ENCODE measurements at places on chromosomes 5 and 9.

DNA sequence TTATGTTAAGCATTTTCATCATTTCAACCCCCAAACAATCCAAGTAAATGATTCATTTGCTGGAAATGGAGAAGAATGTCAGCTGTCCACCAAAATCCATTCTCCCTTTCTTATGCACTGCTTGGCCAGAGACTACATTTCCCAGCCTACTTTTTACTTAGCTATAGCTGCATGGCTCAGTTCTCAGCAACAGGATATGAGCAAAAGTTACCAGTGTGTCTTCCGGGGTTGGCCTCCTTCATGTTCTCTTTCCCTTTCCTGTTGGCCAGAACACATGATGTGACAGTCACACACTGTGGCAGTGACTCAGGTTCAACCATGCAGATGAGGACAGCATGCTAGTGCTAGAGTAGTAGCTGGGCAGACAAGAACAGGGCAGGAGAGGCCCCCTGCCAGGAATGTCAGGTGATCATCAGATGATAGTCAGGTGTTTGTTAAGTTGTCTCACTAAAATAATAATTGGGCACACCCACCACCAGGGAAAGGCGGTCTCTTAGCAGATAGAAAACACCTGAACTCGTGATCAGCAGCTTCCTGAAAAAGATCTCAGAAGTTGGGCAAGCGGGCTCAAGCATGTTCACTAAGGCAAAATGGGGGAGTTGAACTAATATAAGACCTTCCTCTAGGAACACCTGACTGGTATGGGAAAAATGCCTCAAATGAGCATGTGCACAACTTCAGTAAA is 12.2 kb downstream of the GPR150 start:
- DNase-seq, result peak; percentile 90

- DNase-seq, result no peak
These were observed 298.2 kb upstream of the RFX3 start for GRCh38 chr9:3823842-3824475.

DNA sequence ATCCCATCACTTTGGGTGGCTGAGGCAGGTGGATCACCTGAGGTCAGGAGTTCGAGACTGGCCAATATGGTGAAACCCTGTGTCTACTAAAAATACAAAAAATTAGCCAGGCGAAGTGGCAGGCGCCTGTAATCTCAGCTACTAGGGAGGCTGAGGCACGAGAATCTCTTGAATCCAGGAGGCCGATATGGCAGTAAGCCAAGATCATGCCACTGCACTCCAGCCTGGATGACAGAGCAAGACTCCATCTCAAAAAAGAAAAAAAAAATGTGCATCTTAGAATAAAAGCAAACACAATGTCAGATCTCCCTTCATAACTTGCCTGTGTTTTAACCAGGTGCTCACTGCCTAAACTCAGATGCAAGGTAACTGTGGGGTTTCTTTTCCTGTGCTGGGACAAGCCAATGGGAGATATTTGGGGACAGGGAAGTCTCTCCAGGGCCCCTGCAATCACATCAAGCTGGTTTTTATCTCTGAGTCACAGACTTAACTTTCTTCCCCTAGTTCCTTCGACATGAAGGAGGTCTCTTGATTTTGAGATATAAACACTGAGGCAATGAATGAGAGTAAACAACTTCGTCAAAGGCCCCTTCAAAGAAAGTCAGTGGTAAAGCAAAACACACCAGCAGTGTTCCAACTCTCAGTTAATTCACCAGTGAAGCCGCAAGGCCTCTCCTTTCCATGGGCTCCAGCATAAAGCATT is 99.1 kb downstream of the SNX18 start:
- DNase-seq, result no peak

DNA sequence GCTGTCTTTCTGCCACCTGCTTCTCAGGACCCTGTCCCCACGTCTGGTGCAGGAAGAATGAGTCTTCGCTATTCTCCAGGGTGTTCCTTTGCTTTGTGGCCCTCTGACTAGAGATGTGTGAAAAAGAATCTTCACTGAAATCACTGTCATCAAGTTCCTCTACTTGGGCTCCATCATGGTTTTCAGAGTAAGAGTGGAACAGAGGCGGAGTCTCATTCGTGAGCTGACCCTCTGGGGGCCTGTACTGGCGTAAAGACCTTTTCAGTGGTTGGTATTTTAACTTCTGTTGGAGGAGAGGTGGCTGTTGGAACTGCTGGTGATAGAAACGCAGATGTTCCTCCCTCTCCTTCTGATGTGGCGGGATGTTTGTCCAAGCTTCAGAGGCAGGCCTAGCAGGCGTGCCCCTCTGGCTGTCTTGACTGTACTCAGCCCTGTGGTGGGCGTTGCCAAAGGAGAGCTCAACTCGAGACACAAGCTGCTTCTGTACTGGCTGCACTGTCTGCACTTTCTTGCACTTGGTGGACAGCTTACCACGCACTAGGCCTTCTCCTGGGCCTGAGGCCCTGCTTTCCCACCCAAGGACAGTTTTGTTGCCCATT is 72.0 kb downstream of the KIF24 start:
- no peak for DNase-seq
